Omental fat pad (tissue), 4 donors: ENCODE measurements at places on chromosomes 12 and 14. TPM values are rescaled to one million over a fixed set of nuclear protein-coding genes. Genes with fewer than 3 reads are reported as not detected.

The IAPP gene
- not detected for total RNA-seq

The NRXN3 gene
- total RNA-seq, result 0.44 TPM

The SCNN1A gene
- total RNA-seq, result 18.1 TPM

The TRHDE gene
- total RNA-seq, result 34.8 TPM
